ENCODE measurements at places on chromosomes 7 and 10.

DNA sequence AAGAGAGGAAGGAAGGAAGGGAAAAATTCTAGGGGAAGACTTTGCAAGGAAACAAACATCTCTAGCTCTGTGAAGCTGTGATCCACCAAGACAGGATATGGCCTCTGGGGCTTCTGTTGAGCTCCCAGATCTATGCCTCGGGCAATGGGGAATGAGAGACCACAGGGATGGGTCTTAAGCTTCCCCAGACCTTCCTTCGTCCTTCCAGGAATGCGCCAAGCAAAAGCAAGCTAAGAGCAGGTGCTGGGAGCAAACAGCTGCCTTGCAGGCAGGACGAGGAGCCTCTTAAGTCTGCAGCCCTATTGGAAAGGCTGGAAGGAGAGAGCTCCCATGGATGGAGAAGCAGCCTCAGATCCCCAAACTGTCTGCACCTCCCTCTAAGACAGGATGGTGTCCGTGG, 21.9 kb upstream of the ELN start:
- no peak for DNase-seq

DNA sequence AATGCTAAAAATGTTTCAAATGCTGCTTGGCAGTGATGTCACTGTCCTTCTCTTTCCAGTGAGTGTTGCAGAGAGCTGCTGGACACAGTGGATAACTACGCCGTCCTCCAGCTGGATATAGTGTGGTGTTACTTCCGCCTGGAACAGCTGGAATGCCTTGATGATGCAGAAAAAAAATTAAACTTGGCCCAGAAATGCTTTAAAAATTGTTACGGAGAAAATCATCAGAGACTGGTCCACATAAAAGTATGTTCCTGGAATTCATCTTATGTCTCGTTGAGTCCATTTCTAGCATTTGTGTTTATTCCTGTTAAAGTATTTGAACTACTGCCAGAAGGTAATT, 25.2 kb downstream of the NUB1 start:
- peak; percentile 76 for DNase-seq

- no peak for DNase-seq
Measured at GRCh38 chr10:66941491-66941890, 15.7 kb downstream of the LRRTM3 start.

- DNase-seq, result no peak
Measured at GRCh38 chr7:83970081-83970480, 224.5 kb downstream of the SEMA3A start.

- peak; percentile 53 for DNase-seq
Measured at GRCh38 chr7:133650487-133651300, 397.8 kb downstream of the EXOC4 start.

- DNase-seq, result no peak
Measured at GRCh38 chr7:64666663-64667050, 724 bp downstream of the ZNF107 start.

GRCh38 chr7:118575393-118575948, 351.0 kb downstream of the ANKRD7 start:
- DNase-seq, result no peak

DNA sequence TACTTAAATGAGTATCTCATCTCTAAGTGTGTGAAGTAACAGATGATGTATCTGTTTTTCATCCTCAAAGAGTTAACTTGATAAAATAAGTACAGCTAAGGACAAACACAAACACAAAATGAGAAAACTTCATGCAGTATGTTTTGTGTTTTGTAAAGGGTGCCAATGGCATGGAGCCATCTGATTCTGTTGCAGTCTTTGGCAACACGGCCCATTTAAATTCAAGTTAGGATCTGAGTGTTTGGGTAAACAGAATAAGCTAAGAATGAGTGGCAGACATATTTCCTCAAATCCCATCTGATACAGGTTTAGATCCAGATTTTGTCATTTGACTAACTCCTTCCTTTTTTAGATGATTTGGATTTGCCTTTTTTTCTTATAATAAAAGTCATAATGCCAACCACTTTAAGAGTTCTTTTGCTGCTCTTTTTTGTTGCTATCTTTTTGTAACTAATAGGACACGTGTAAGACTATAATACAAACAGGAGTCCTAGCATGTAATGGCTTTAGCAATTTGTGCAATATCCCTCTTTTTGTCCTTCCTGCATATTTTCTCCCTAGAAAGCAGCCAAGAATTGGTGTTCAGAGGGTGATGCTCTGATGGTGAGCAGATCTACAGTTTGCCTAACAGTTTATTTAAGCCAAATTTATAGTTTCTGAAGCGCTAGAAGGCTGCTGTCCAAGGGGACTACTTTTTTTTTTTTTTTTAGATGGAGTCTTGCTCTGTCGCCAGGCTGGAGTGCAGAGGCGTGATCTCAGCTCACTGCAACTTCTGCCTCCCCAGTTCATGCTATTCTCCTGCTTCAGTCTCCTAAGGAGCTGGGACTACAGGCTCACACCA, 18.9 kb upstream of the ACTA2 start:
- DNase-seq, result no peak

GRCh38 chr10:115830265-115830970, 442.6 kb downstream of the GFRA1 start:
- DNase-seq, result peak; percentile 32

- DNase-seq, result no peak
Measured at GRCh38 chr7:33201821-33202220, 72.5 kb downstream of the BBS9 start.

DNA sequence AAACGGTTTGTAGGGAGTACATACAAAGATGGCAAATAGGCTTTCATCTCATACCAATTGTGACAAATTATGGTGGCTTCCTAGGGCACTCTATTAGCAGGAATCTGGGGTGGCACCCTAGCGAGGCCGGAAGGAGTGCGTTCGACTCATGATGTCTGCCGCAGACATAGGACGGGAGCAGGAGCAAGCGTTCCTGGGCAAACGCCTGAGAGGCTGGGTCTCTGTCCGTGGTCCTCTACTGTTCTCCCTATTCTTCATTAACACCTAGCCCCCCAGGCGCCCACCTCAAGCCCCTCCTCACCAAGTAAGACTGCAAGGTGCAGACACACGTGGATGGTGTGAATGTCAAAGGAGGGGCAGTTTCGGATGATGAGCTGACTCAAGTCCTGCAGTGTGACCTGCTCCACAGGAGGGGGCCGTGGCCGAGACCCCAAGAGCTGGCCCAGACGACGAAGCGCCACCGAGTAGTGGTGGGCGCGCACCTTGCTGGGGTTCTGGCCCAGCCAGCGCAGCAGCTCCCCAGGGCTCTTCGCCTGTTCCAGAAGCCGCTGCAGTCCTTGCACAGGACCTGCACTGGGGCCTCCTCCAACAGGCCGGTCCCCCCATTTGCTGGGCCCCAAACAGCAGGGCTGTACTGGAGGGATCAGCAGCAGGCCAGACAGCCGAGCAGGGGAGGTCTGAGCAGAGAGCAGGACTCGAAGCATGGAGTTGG, 1.3 kb downstream of the FASTK start:
- DNase-seq, result no peak

- DNase-seq, result no peak
Measured at GRCh38 chr7:30726296-30727006, 25.5 kb upstream of the INMT start.
